Activated CD4-positive, alpha-beta memory T cell treated with anti-CD3 and anti-CD28 coated beads for 36 hours (primary cell): ENCODE measurements at places on chromosomes 6 and 20. TPM values are rescaled to one million over a fixed set of nuclear protein-coding genes. Genes with fewer than 3 reads are reported as not detected.

DNA sequence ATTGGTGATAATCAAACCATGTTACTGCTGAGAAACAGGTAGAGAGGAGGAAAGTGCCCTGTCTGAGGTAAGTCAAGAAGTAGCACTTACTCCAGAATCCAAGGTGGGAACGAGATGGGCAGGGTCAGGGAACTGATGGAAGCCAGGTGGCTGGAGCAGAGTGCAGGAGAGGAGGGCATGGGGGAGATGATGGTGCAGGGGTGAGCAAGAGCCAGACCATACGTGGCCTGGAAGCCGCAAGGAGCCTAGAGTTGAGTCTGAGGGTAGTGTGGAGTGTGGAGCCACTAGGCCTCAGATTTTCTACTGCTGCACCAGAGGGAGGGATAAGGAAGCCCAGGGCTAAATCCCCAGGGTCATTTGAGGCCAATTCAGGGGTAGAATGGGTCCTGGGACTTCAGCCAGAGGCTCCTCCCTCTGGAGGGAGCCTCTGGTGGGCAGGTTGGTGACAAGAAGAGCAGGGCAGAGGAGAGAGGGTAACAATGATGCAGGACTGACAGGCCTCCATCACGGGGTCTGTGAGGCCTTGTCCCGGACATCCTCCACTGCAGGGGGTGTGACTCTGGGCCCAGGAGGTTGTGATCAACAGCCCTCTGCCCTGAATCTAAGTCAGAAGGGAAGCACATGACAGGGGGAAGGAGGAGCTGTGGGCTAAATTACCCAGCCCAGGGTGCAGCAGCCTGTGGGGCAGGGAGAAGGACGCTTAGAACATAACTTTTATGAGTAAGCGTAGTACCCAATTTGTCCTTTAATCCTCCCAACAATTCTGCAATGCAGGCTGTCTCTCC, 28.7 kb downstream of the COX4I2 start:
- DNase-seq: peak; percentile 38
- peaks cover 50% of the 10 kb centered on the region for H3K36me3 ChIP-seq
- H3K4me1 ChIP-seq: peaks cover 70% of the 10 kb centered on the region
- H3K4me3 ChIP-seq: no peak overlapping the region
- H3K27ac ChIP-seq: peak overlapping the region; percentile 77

GRCh38 chr6:38391626-38392579, 247.8 kb downstream of the BTBD9 start:
- no peak for DNase-seq
- H3K27ac ChIP-seq: no peak overlapping the region
- no peaks in the 10 kb centered on the region for H3K4me1 ChIP-seq
- H3K4me3 ChIP-seq: no peak overlapping the region
- no peaks in the 10 kb centered on the region for H3K27me3 ChIP-seq

ZCCHC3 gene
- 15.9 TPM for total RNA-seq

DNA sequence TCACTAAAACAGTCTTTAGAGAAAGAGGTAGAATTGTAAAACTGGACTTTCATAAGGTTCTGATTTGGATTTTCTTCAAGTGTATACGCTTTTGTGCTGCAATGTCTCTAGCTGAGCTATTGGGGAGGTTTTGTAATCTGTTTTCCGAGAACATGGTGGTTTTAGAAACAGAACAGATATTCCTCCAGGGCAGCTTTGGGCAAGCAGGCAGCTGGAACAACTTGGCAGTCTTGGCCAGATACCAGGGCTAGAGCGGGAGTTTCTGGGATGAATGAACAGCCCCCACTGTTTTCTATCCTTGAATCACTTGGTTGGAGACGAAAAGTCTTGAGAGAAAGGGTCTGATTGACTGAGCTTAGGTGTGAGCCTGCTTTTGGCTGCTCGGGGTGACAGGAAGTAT, 17.1 kb upstream of the ARMC2 start:
- peaks cover 1% of the 10 kb centered on the region for H3K27me3 ChIP-seq
- no peak overlapping the region for H3K4me3 ChIP-seq
- DNase-seq: no peak
- H3K36me3 ChIP-seq: peaks cover 3% of the 10 kb centered on the region

DNA sequence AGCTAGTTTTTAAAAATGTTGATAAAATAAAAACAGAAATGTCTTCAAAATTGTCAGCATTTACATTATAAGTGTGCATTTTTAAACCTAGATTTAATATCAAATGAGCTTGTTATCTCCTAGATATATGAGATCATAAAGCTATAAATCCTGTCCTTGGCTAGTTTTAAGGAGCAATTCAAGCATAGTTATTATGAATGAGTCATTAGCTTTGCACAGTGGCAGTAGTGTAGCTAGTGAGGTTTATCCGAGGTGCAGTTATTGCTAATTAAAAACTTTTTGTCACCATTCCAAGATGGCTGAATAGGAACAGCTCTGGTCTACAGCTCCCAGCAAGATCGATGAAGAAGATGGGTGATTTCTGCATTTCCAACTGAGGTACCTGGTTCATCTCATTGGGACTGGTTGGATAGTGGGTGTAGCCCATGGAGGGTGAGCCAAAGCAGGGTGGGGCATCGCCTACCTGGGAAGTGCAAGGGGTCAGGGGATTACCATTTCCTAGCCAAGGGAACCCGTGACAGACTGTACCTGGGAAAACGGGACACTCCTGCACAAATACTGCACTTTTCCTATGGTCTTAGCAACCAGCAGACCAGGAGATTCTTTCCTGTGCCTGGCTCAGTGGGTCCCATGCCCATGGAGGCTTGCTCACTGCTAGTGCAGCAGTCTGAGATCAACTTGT, 108.8 kb upstream of the SYNCRIP start:
- no peak overlapping the region for H3K27ac ChIP-seq
- no peak for DNase-seq
- H3K27me3 ChIP-seq: peaks cover 9% of the 10 kb centered on the region
- no peak overlapping the region for H3K4me3 ChIP-seq
- no peaks in the 10 kb centered on the region for H3K36me3 ChIP-seq

GRCh38 chr6:122730775-122731386, 48.6 kb upstream of the FABP7 start:
- no peak overlapping the region for H3K27ac ChIP-seq
- H3K36me3 ChIP-seq: no peaks in the 10 kb centered on the region
- no peak overlapping the region for H3K4me3 ChIP-seq
- H3K27me3 ChIP-seq: no peaks in the 10 kb centered on the region
- DNase-seq: no peak
- no peaks in the 10 kb centered on the region for H3K4me1 ChIP-seq

DNA sequence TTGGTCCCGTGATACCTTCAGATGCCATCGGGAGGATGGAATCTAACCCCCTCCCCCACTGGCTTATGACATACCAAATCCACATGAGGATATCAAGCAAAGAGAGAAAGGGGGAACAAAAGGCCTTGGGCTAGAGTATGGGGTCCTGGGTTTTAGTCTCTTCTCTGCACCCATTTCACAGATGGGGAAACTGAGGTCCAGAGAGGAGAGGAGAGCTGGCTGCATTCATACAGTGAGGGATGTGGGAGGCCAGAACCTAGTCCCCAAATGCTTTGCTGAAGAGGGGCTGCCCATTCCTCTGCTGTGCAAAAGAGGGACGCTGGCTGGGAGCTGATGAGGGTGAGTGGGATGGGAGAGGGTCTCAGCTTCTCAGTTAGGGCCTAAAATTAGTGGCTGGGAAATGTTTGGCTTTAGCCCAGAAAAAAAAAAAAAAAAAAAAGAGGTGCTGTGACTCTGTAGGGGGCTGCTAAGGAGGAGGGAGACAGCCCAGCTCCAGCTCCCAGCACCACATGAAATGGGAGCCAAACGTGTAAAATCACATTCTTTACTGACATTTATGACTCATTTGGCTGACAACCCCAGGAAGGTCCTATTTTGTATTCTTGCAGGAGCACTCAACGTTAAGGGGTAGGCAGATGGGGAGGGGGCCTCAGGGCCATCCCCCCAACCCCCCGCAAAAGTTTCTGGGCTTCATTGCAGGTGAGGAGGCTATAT, 11.9 kb downstream of the XKR7 start:
- DNase-seq: no peak
- H3K27ac ChIP-seq: no peak overlapping the region
- no peaks in the 10 kb centered on the region for H3K36me3 ChIP-seq
- H3K4me3 ChIP-seq: no peak overlapping the region
- peaks cover 12% of the 10 kb centered on the region for H3K27me3 ChIP-seq
- no peaks in the 10 kb centered on the region for H3K4me1 ChIP-seq

DNA sequence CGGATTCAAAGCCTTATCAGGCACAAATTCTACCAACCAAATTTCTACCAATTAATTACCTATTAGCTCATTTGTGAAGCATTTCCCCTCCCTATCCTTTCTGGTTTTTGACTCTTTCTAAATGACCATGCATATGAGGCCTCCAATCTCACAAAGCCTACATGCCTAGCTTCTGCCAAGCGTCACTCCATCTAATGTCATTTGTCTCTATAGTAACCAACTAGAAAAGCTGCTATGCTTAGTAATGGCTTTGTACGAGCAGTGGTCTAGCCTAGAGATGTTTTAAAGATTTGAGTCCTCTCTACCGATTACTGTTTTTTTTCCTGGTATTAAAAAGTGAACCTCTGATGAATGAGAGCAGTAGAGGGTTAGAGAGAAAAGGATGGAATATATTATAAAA, 4.8 kb upstream of the ASF1A start:
- H3K27me3 ChIP-seq: peaks cover 1% of the 10 kb centered on the region
- no peak overlapping the region for H3K4me3 ChIP-seq
- DNase-seq: no peak
- peak overlapping the region; percentile 62 for H3K27ac ChIP-seq
- H3K36me3 ChIP-seq: peaks cover 8% of the 10 kb centered on the region

- no peak overlapping the region for H3K27ac ChIP-seq
- peaks cover 30% of the 10 kb centered on the region for H3K27me3 ChIP-seq
- H3K4me3 ChIP-seq: no peak overlapping the region
- no peaks in the 10 kb centered on the region for H3K36me3 ChIP-seq
- H3K4me1 ChIP-seq: no peaks in the 10 kb centered on the region
- no peak for DNase-seq
Measured at GRCh38 chr6:1337791-1338190, 25.9 kb downstream of the FOXQ1 start.

PTPN1 gene
- total RNA-seq: 80.6 TPM

REPS1 gene
- total RNA-seq: 50.7 TPM

DNA sequence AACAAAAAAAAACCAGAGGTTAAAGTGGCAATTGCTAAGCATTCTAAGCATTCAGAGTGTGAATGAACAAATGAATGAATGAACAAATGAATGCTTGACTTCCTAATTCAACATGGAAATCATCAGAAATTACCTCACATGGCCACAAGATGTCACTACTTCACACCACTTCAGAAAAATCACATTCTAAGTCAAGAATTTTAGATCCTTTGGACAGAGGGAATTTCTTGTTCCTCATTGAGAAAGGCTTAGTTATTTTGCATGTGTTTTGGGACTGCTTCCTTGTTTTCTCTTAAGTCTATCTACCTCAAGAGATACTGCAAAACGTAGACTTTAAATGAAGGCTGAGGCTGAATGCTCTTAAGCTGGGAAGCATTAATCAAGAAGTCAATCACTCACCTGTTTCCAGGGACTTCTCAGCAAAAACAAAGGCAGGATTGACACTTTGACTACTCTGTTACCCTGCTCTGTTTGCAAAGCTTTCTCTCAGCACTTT, 120.2 kb downstream of the MBOAT1 start:
- no peak overlapping the region for H3K27ac ChIP-seq
- no peaks in the 10 kb centered on the region for H3K4me1 ChIP-seq
- no peaks in the 10 kb centered on the region for H3K27me3 ChIP-seq
- H3K36me3 ChIP-seq: no peaks in the 10 kb centered on the region
- DNase-seq: no peak
- H3K4me3 ChIP-seq: no peak overlapping the region

DNA sequence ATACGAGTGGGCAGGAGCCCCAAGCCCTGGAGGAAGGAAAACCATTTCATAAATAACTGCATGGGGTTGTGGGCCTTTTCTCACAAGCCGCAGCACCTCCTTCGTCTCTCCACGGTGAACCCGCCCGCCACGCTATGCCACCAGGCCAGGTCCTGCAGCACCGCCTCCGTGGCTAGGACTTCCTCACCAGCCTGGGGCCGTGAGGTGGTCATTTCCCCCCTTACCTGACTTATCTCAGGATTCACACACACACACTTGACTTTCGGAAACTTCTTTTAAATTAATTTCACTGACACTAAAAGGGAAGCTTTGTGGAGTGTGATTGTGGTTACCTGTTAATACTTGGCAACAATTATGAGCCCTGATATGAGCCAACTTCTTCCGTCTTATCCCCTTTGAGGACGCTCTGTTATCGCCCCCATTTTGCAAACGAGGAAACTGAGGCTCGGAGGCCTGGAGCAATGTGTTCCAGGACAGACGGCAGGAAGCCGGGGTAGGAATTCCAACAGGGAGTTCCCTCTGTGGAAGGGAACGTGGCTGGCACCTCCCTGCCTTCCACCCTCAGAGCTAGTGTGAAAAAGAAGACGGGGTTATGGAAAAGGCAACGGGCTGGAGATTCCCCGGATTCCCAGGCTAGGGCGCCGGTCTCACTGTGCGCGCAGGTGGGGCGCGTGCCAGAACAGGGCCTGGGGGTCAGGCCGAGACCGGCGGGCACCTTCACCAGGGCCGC, 817 bp upstream of the SLCO4A1 start:
- peak; percentile 22 for DNase-seq
- peaks cover 4% of the 10 kb centered on the region for H3K36me3 ChIP-seq
- H3K4me1 ChIP-seq: no peaks in the 10 kb centered on the region

GRCh38 chr6:8014947-8015346, 49.2 kb downstream of the BLOC1S5 start:
- H3K27ac ChIP-seq: no peak overlapping the region
- peaks cover 6% of the 10 kb centered on the region for H3K4me1 ChIP-seq
- peaks cover 20% of the 10 kb centered on the region for H3K36me3 ChIP-seq
- no peak overlapping the region for H3K4me3 ChIP-seq

DNA sequence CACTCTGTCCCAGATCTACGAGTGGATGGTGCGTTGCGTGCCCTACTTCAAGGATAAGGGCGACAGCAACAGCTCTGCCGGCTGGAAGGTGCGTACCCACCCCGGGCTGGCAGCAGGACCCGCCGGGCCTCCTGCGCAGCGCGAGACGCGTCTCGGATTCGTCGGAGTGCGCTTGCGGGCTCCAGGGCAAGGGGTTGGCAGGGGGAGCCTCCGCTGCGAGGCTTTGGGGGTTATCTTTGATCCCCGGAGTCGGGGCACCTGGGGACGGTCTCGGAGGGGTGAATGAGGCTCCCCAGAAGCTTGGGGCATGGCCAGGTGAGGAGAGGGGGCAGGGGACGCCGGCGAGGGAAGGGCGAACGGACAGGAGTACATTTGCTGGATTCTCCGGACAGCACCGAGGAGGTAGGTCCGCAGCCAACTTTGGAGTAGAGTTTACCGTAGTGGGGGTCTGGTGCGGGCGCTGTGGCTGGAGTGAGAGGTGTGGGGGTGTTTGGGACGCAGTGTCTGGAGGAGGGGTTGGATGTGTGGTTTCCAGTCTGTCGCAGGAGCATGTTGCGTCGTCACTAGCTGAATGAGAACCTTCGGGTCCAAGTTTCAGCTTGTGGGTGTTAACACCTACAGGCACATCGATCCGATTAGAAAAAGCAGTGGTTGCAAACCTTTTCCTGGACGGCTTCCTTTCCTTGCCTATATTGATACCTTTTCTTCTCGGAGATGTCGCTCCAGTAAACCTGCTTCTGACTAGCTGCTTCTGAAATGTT, 1.2 kb downstream of the FOXO3 start:
- H3K36me3 ChIP-seq: peaks cover 18% of the 10 kb centered on the region
- DNase-seq: no peak
- peak overlapping the region; percentile 47 for H3K4me3 ChIP-seq
- no peak overlapping the region for H3K27ac ChIP-seq

GRCh38 chr6:130827247-130828149, at the start of gene SMLR1:
SMLR1 (plus strand) TSS chr6:130827406; CDS start chr6:130827414, 8 bp downstream.
- H3K27ac ChIP-seq: no peak within 1 kb of the TSS
- no peak for DNase-seq
- H3K4me1 ChIP-seq: no peaks in the 10 kb centered on the region
- no peaks in the 10 kb centered on the region for H3K27me3 ChIP-seq
- H3K36me3 ChIP-seq: no peaks in the 10 kb centered on the region
